ENCODE measurements at places on chromosomes 13 and 19.

- no peak for DNase-seq
- no peak overlapping the region for H3K27ac ChIP-seq
- H3K4me1 ChIP-seq = no peaks in the 10 kb centered on the region
- no peaks in the 10 kb centered on the region for H3K27me3 ChIP-seq
Measured at GRCh38 chr13:112545856-112546255, 42.1 kb downstream of the TUBGCP3 start.

DNA sequence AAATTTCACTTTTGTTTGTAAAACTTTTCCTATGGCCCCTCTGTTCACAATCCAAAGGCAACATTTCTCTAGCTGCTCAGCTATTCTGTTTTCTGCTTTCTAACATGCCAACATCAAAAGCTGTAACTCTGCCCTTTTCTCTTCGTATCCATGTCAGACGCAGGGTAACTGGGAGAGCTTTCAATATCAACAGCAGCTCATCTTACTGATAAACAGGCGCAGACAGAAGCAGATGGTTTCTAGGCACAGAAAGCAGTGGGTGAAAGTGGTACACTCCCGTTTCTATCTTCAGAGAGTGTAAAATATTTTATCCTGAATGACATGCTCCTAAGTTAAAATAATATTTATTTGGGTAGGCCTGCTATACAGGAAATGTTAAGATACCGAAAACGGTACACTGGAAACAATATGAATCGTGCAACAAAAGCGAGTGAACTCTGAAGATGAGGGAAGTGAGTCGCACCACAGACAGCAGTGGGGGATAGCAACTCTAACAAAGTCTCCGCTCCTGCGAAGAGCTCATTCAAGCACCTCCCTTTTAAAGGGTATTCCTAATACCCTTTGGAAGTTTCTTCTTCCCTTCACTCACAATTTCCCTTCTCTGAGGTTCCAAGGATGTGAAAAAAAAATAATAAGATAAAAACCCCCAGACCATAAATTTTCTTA lies 798.3 kb downstream of the GPC5 start:
- H3K36me3 ChIP-seq = no peaks in the 10 kb centered on the region
- H3K27ac ChIP-seq = no peak overlapping the region
- no peak for DNase-seq
- H3K27me3 ChIP-seq = no peaks in the 10 kb centered on the region
- no peaks in the 10 kb centered on the region for H3K4me1 ChIP-seq

- no peaks in the 10 kb centered on the region for H3K4me1 ChIP-seq
- H3K4me3 ChIP-seq = no peak overlapping the region
- H3K27me3 ChIP-seq = no peaks in the 10 kb centered on the region
- H3K27ac ChIP-seq = no peak overlapping the region
- no peak for DNase-seq
- no peaks in the 10 kb centered on the region for H3K36me3 ChIP-seq
Measured at GRCh38 chr13:73825143-73825542, 309.1 kb downstream of the KLF12 start.

DNA sequence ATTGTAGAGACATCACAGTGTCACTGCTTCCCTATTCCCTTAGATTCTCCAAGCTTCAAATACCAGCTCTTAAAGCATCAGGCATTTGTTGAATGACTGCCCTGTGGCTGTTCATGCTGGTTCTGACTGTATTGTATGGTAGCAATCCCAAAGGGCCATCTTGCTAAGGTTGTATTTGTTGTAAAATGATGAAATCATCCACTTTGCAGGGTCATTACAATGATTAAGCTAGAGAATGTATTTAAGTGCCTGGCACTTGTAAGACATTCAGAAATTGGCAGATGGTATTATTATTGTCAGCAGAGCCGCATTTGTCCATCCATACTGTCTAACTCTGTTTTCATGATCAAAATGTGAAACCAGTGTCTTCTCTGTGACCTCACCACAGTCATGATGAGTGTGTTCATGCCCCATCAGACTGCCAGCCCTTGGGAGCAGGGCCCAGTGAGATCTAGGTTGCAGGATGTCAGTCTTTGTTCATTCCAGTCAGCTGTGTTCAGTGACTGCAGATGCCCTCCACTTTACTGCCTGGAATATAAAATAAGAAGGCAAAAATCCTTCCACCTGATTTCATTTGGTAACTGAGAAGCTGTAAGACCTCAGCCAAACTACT lies 86.1 kb downstream of the DHRS12 start:
- H3K4me3 ChIP-seq = no peak overlapping the region
- no peaks in the 10 kb centered on the region for H3K27me3 ChIP-seq
- H3K27ac ChIP-seq = no peak overlapping the region
- peaks cover 11% of the 10 kb centered on the region for H3K4me1 ChIP-seq
- no peak for DNase-seq

- peak; percentile 33 for DNase-seq
- H3K4me1 ChIP-seq = no peaks in the 10 kb centered on the region
- H3K27me3 ChIP-seq = no peaks in the 10 kb centered on the region
- peaks cover 20% of the 10 kb centered on the region for H3K36me3 ChIP-seq
- peak overlapping the region; percentile 33 for H3K27ac ChIP-seq
Measured at GRCh38 chr13:48318821-48319511, 15.4 kb downstream of the RB1 start.

GRCh38 chr13:111431206-111431605 lies 110.8 kb downstream of the TEX29 start:
- no peak overlapping the region for H3K27ac ChIP-seq
- H3K27me3 ChIP-seq = peaks cover 10% of the 10 kb centered on the region
- no peaks in the 10 kb centered on the region for H3K4me1 ChIP-seq

GRCh38 chr13:48491423-48492095 lies 41.3 kb downstream of the RCBTB2 start:
- H3K27ac ChIP-seq = no peak overlapping the region
- no peak for DNase-seq
- no peaks in the 10 kb centered on the region for H3K27me3 ChIP-seq
- H3K4me1 ChIP-seq = no peaks in the 10 kb centered on the region

DNA sequence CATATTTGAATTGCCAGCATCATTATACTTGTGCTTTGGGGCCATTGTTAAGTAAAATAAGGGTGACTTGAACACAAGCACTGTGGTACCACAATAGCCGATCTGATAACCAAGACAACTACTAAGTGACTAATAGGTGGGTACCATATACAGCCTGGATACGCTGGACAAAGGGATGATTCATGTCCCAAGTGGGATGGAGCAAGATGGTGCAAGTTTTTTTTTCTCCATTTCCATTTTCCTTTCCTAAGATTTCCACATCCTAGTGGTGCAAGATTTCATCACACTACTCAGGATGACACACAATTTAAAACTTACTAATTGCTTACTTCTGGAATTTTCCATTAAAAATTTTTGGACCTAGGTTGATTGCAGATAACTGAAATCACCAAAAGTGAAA lies 15.1 kb downstream of the BRCA2 start:
- H3K4me3 ChIP-seq = no peak overlapping the region
- H3K36me3 ChIP-seq = no peaks in the 10 kb centered on the region
- no peaks in the 10 kb centered on the region for H3K4me1 ChIP-seq
- H3K27ac ChIP-seq = no peak overlapping the region
- DNase-seq = no peak

GRCh38 chr19:14554382-14554812 lies 17.5 kb downstream of the NDUFB7 start:
- DNase-seq = no peak
- no peak overlapping the region for H3K27ac ChIP-seq
- H3K36me3 ChIP-seq = peaks cover 5% of the 10 kb centered on the region
- no peak overlapping the region for H3K4me3 ChIP-seq
- no peaks in the 10 kb centered on the region for H3K27me3 ChIP-seq

GRCh38 chr13:105070452-105070851 lies 1465.0 kb downstream of the EFNB2 start:
- no peaks in the 10 kb centered on the region for H3K36me3 ChIP-seq
- no peak overlapping the region for H3K4me3 ChIP-seq
- H3K27me3 ChIP-seq = no peaks in the 10 kb centered on the region
- no peak overlapping the region for H3K27ac ChIP-seq
- no peaks in the 10 kb centered on the region for H3K4me1 ChIP-seq
- no peak for DNase-seq

DNA sequence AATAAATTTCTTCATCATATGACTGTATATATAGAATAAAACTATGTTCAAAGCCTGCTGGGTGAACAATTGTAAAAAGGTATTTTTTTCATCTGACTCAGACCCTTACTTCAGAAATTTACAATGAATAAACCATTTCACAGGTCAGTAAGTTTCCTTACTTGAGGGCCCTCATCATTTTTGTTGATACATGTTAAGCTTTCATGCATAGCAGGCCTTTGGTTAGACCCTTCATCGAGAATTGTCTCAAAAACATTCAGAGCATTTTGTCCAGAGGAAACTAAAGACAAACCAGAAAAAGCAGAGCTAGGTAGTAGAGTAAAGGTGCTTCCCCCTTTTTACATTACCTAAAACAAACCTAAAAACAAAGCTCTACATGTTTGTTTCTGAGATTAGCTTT lies 46.2 kb downstream of the FNDC3A start:
- H3K36me3 ChIP-seq = no peaks in the 10 kb centered on the region
- no peak overlapping the region for H3K27ac ChIP-seq
- H3K27me3 ChIP-seq = no peaks in the 10 kb centered on the region
- no peak for DNase-seq
- H3K4me1 ChIP-seq = no peaks in the 10 kb centered on the region

GRCh38 chr19:34096020-34096915 lies 76.0 kb upstream of the LSM14A start:
- H3K27ac ChIP-seq = no peak overlapping the region
- DNase-seq = no peak
- no peaks in the 10 kb centered on the region for H3K4me1 ChIP-seq
- H3K36me3 ChIP-seq = no peaks in the 10 kb centered on the region

GRCh38 chr13:48776401-48776800 lies 122.7 kb downstream of the CYSLTR2 start:
- no peak overlapping the region for H3K4me3 ChIP-seq
- H3K27me3 ChIP-seq = no peaks in the 10 kb centered on the region
- H3K27ac ChIP-seq = no peak overlapping the region
- DNase-seq = no peak
- no peaks in the 10 kb centered on the region for H3K4me1 ChIP-seq

- H3K27ac ChIP-seq = no peak overlapping the region
- no peaks in the 10 kb centered on the region for H3K36me3 ChIP-seq
- DNase-seq = no peak
Measured at GRCh38 chr13:84433024-84433423, 550.8 kb upstream of the SLITRK1 start.

DNA sequence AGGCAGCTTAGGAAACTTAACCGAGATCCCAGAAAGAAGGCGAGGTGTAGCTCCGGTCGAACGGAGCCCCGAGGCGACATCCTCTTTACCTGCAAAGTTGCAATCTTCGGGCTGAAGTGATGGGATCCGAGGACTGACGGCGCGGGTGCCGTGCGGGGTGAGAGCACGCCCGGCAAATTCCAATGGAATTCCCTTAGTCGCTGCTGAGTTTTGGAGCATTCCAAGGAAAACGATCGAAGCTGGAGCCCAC lies 141 bp downstream of the TRPC4 start:
- DNase-seq = no peak
- peak overlapping the region; percentile 74 for H3K4me3 ChIP-seq
- no peaks in the 10 kb centered on the region for H3K36me3 ChIP-seq
- H3K4me1 ChIP-seq = peaks cover 19% of the 10 kb centered on the region
- H3K27ac ChIP-seq = peak overlapping the region; percentile 55

GRCh38 chr13:28657784-28658538 lies 969 bp upstream of the POMP start:
- H3K27ac ChIP-seq = peak overlapping the region; percentile 95
- H3K27me3 ChIP-seq = no peaks in the 10 kb centered on the region
- peaks cover 26% of the 10 kb centered on the region for H3K4me1 ChIP-seq
- peaks cover 8% of the 10 kb centered on the region for H3K36me3 ChIP-seq
- H3K4me3 ChIP-seq = peak overlapping the region; percentile 98

GRCh38 chr13:93964146-93964512 lies 515.4 kb downstream of the DCT start:
- no peaks in the 10 kb centered on the region for H3K36me3 ChIP-seq
- no peaks in the 10 kb centered on the region for H3K27me3 ChIP-seq
- H3K4me1 ChIP-seq = peaks cover 8% of the 10 kb centered on the region
- H3K27ac ChIP-seq = no peak overlapping the region

GRCh38 chr13:107091428-107091827 lies 523.5 kb upstream of the ARGLU1 start:
- no peaks in the 10 kb centered on the region for H3K36me3 ChIP-seq
- no peaks in the 10 kb centered on the region for H3K27me3 ChIP-seq
- DNase-seq = no peak
- no peak overlapping the region for H3K27ac ChIP-seq

DNA sequence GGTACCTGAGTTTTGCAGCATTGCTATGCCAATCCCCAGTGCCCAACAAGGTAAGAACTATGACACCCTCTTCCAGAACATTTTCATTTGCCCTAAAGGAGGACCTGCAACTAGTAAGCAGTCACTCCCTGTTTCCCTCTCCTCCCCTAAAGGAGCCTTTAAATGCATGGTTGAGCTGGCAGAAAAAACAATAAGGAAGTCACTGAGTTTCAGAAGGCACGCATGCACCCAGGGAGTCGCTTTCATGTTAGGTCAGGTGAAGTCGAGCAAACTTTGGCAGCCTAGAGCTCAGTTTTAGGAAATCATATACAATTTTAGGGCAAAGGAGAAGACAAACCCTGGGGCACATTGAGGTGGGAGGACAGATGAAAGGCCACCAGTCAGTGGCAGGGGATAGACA lies 11.8 kb downstream of the NLRP11 start:
- no peak overlapping the region for H3K27ac ChIP-seq
- H3K27me3 ChIP-seq = no peaks in the 10 kb centered on the region
- no peaks in the 10 kb centered on the region for H3K36me3 ChIP-seq
- H3K4me1 ChIP-seq = no peaks in the 10 kb centered on the region
- H3K4me3 ChIP-seq = no peak overlapping the region
- DNase-seq = no peak

DNA sequence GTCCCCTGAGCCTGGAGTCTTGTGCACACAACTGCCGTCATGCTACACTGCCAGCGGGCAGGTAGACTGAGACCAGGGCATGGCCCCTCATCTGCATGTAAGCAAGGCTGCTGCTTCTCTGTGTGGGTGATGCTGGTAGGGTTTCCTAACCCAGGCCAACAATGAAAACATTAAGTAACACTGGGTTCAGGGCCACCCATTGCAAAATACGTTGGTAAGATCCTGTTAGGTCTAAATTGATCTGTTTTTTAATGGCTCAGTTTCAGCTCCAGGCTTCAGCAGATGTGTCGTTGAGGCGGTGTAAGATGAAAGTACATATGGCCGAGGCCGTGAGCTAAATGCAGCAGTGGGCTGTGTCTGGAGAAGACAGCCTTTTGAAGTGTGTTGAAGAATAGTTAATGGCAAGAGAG lies 383.4 kb downstream of the IRS2 start:
- DNase-seq = no peak
- no peaks in the 10 kb centered on the region for H3K4me1 ChIP-seq
- no peaks in the 10 kb centered on the region for H3K27me3 ChIP-seq
- no peak overlapping the region for H3K27ac ChIP-seq
- no peak overlapping the region for H3K4me3 ChIP-seq

- H3K36me3 ChIP-seq = no peaks in the 10 kb centered on the region
- no peak overlapping the region for H3K27ac ChIP-seq
- H3K4me3 ChIP-seq = no peak overlapping the region
- no peaks in the 10 kb centered on the region for H3K4me1 ChIP-seq
- DNase-seq = no peak
- no peaks in the 10 kb centered on the region for H3K27me3 ChIP-seq
Measured at GRCh38 chr13:100485265-100485664, 103.3 kb downstream of the GGACT start.

Data from tibial artery (tissue), 4 donors.